Natural killer cell treated with Interleukin-12 subunit alpha and Interleukin-12 subunit beta and Interleukin-15 and Interleukin-18, amount 100 ng/mL, for 72 hours (primary cell): ENCODE measurements at places on chromosomes 12 and 14. TPM values are rescaled to one million over a fixed set of nuclear protein-coding genes. Genes with fewer than 3 reads are reported as not detected.
A peak's percentile ranks its signal among the peaks of the same experiment; 100 is the strongest.

The AQP6 gene
- not detected for total RNA-seq

- H3K36me3 ChIP-seq: no peaks in the 10 kb centered on the region
- H3K27me3 ChIP-seq: peaks cover 70% of the 10 kb centered on the region
- no peak overlapping the region for H3K27ac ChIP-seq
- no peak for DNase-seq
Measured at GRCh38 chr14:61219256-61219655, 61.9 kb downstream of the TMEM30B start.

DNA sequence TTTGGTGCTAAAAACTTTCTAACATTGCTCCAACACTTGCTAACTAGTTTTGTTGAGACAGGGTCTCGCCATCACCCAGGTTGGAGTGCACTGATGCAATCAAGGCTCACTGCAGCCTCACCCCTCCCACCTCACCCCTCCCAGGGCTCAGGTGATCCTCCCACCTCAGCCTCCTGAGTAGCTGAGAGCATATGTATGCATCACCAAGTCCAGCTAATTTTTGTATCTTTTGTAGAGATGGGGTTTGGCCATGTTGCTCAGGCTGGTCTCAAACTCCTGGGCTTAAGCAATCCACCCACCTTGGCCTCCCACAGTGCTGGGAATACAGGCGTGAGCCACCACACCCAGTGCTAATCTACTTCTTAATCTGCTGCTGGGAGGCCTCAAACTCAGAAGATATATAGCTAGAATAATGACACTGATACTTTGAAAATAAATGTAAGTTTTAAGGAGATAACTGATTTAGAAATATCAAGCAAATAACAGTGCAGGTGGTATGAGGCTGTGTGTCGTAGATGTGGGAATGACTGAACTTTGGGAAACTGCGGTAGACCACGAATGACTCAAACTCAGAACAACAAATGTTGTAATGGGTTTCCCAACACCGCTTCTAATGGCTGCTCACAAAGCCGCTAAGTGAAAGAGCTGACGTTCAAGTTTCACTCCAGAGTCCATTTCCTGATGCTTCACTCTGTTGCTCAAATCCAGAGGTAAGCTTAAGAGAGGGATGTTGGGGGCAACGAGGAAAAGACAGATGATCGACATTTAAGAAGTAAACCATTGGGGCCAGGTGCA is 10.0 kb downstream of the TMCC3 start:
- no peaks in the 10 kb centered on the region for H3K27me3 ChIP-seq
- H3K27ac ChIP-seq: peak overlapping the region; percentile 79
- peak overlapping the region; percentile 67 for H3K4me3 ChIP-seq
- DNase-seq: peak; percentile 69
- H3K4me1 ChIP-seq: peaks cover 48% of the 10 kb centered on the region

GRCh38 chr12:3131129-3131528 is 54.0 kb downstream of the TSPAN9 start:
- peaks cover 56% of the 10 kb centered on the region for H3K27me3 ChIP-seq
- no peak for DNase-seq
- H3K36me3 ChIP-seq: peaks cover 4% of the 10 kb centered on the region
- no peak overlapping the region for H3K27ac ChIP-seq

DNA sequence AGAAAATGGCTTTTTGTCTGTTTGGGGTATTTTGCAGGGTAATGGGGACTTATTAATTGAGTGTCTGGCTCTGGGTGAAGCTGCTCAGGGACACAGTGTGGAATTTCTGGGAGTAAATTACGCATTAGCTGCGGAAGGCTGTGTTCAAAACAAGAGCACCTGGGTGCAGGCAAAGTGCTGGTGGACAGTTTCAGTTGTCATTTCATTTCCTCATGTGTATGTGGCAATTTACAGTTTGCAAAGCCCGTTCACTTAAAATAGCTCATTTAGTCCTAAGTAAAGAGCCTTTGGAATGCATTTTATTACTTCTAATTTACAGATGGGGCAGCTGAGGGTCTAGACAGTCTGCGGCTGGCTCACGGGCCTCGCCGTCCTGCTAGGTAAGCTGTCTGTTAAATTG is 546.8 kb downstream of the BCL11B start:
- peaks cover 30% of the 10 kb centered on the region for H3K27me3 ChIP-seq
- no peak overlapping the region for H3K4me3 ChIP-seq
- no peaks in the 10 kb centered on the region for H3K36me3 ChIP-seq
- H3K27ac ChIP-seq: no peak overlapping the region
- DNase-seq: no peak
